Left kidney (tissue), 8 donors: ENCODE measurements at places on chromosomes 2 and 18.

- no peak for DNase-seq
These were observed 82.9 kb downstream of the DYSF start for GRCh38 chr2:71536226-71536671.

GRCh38 chr18:10405816-10406663 lies 48.4 kb upstream of the APCDD1 start:
- peak; percentile 50 for DNase-seq

- DNase-seq = no peak
These were observed 35.9 kb downstream of the KCNF1 start for GRCh38 chr2:10947446-10948187.

GRCh38 chr2:86358957-86359356 lies 21.5 kb upstream of the REEP1 start:
- no peak for DNase-seq

DNA sequence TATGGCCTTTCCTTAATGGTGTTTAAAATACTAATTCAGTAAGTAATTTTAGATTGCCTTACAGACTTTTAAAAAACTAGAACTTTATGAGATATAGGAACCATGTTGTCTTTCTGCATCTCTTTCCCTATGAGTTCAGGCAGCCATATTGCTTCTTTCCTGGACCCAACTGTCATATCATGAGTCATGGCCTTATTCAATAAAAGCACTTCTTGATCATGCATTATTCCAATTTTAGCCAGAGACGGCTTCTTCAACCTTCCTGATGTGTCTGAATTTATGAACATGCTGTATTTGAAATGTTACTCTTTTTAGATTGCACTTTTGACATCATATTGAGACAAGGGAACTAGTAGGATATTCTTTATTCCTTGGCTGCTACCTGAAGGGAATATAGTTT lies 65.4 kb upstream of the MAP3K20 start:
- DNase-seq = no peak

DNA sequence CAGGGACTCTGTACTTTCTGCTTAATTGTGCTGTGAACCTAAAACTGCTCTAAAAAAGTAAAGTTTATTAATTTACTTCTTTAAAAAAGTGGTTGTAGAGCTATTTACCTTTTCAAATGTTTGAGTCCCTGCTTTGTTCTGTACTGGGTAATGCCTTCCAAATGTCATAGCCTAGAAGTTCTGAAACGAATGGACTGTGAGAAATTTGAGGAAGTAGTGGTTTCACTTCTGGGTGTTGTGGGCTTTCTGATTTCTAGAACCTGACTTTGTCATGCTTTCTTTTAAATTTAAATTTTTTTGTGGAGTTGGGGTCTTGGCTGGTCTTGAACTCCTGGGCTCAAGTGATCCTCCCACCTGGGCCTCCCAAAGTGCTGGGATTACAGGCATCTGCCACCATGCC lies 44.6 kb downstream of the SMAD4 start:
- no peak for DNase-seq

DNA sequence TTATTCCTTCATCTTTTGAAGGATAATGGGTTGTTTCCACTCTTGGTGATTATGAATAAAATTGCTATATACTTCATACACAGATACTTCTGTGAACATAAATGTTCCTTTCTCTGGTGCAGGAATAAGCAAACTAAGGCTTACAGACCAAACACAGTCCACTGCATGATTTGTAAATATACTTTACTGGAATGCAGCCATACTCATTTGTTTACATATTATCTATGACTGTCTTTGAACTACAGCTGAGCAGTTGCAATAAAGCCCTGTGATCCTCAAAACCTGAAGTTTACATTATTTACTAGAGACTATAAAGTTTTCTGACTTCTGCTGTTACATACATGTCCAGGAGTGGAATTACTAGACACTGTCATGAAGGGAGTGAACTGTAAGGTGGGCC lies 381.0 kb upstream of the CNTNAP5 start:
- no peak for DNase-seq
